ENCODE measurements at places on chromosomes 6 and 20.

GRCh38 chr20:7493311-7493710 is 446.9 kb downstream of the HAO1 start:
- no peak for DNase-seq

DNA sequence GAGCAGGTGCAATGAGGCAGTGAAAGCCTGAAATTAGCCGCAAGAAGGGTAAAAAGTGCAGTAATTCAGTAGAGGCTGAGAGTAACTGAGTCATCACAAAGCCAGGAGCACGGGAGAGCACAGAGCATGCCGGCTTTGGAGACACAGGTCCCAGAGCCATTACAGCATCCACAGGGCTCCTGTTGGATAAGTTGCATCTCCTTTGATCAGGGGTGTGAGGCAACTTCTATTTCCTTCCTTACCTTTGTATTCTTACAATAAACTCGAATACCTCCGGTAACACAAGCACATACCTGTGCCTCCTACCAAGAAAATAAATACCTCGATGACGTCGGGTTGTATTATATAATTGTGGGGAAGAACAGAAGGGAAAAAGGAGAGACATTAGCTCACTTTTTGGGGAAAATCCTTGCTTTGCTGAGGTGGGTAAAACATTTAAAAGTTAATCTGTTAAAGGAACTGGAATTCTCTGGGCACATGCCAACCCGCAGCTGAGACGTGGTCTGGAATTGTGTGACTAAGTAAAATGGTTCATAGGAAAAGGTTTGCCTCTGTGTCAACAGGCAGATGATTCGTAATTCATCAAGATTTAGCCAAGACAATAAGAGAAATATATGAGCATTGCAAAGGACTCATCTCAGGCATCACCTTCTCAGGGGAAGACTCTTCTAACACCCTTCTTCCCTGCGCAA is 360.7 kb upstream of the ZFP64 start:
- no peak for DNase-seq

GRCh38 chr20:48468571-48468970 is 359.2 kb downstream of the PREX1 start:
- DNase-seq: no peak

DNA sequence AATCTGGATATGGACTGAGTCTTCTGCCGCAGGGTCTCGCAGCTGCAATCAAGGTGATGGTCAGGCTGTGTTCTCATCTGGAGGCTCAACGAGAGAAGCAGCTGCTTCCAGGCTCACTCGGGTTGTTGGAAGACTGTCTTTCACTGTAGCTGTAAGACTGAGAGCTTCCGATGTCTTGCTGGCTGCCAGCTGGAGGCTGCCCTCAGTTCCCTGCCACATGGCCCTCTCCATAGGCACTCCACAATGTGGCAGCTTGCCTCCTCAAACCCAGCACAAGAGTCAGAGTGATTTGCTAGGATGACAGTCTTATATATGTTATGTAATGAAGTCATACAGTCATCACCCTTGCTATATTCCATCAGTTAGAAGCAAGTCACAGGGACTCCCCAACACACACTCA is 290.5 kb upstream of the CDYL start:
- no peak for DNase-seq

GRCh38 chr6:3281631-3282475 is 23.1 kb downstream of the PSMG4 start:
- no peak for DNase-seq

- no peak for DNase-seq
Observed at GRCh38 chr6:168364793-168365421, 45.3 kb upstream of the DACT2 start.

GRCh38 chr6:20554326-20554725 is 20.1 kb downstream of the CDKAL1 start:
- DNase-seq: no peak
